ENCODE measurements at places on chromosomes 13 and 19. TPM values are rescaled to one million over a fixed set of nuclear protein-coding genes. Genes with fewer than 3 reads are reported as not detected.

ALKBH7 gene
- total RNA-seq, result 57.5 TPM

SIGLEC7 gene
- total RNA-seq, result 1.2 TPM

SIX5 gene
- total RNA-seq, result 14.7 TPM

ZNF816 gene
- 15.7 TPM for total RNA-seq

TGFB1 gene
- 15.0 TPM for total RNA-seq

NXNL1 gene
- 3.6 TPM for total RNA-seq

ZNF888 gene
- total RNA-seq, result 16.1 TPM

KASH5 gene
- 0.27 TPM for total RNA-seq

ZNF132 gene
- 13.2 TPM for total RNA-seq

HSD11B1L gene
- total RNA-seq, result 19.0 TPM

SPPL2B gene
- 58.5 TPM for total RNA-seq
